ENCODE measurements at places on chromosomes 1 and 21.
A peak's percentile ranks its signal among the peaks of the same experiment; 100 is the strongest.

DNA sequence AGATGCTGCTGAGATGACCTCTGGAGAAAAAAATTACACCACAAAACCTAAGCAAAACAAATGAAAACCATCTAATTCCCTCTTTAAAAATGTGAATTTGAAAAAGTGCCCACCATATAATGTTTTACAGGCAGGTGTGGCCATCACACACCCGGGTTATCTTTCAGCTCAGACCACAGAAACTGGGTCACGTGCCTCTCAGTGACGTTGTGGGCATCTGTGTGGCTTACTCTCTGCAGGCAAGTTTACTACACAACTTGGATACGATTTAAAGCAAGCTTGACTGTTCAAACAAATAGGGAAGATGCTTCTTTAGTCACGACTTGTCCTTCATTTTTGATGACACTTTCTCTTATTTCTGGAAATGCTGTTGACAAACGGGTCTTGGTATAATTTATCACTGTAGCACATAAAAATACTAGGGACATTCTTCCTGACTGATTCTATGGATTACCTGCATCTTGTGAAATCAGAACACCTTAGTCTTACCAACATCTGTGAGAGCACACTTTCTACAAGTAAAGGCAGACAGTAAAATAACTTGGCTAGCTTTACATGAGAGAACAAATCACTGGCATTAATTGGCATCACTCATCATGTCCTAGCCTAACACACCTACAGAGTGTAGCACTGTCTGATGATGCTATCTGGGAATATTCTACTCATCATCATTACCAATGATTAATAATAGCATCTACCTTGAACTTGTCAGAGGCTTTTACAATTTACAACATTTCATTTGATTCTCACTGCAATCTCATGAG, 89.3 kb upstream of the EDEM3 start:
- no peak for DNase-seq

GRCh38 chr1:235843461-235843961, 23.2 kb downstream of the LYST start:
- peak; percentile 67 for DNase-seq

DNA sequence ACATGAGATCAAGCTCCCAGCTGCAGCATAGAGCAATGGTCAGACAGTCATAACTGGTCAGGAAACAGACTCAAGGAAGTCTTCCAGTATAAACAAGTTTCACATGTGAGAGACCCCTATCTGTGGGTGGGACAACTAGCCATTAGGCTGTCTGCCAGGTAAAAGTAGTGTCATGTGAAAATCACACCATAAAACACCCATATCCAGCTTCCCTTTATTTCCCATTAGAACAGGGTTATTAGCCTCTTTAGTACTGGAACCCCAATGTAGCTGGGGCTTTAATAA, 426.7 kb downstream of the KCNT2 start:
- no peak for DNase-seq

GRCh38 chr1:17143760-17144159, 24.5 kb upstream of the PADI2 start:
- DNase-seq: no peak

GRCh38 chr21:45388011-45388521, 16.9 kb upstream of the COL18A1 start:
- no peak for DNase-seq

- peak; percentile 69 for DNase-seq
These were observed 847 bp upstream of the RORC start for GRCh38 chr1:151832318-151832980.

DNA sequence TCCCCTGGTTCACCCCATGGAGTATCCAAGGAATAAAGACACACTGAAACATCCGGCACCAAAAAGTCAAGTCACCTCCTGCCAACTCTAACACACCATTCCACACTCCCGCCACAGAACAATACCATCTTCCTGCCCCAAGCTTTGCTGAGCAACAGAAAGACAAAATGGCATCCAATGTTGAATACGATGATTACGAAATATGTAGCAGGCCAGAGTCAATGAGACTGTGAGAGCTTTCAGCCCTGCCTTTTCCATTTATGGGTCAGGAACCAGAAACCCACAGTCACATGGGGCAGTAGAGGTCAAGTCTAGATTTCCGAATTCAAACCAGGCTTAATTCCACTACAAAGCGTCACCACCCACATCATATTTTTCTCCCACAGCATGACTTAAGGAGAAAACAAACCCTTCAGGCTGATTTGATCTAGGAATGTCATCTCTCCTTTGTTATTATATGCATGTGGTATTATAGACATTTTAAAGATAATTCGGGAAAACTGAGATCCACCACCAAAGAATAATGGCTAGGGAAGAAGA, 249.8 kb downstream of the SETD4 start:
- DNase-seq: no peak
